Stimulated activated naive CD4-positive, alpha-beta T cell (primary cell): ENCODE measurements at places on chromosomes 12 and 14.

GRCh38 chr12:132502149-132502881 lies 12.4 kb downstream of the FBRSL1 start:
- no peak for DNase-seq

- no peak for DNase-seq
Observed at GRCh38 chr12:3747543-3747942, 5.4 kb downstream of the CRACR2A start.

GRCh38 chr12:101747697-101748096 lies 8.4 kb upstream of the SYCP3 start:
- DNase-seq, result no peak

DNA sequence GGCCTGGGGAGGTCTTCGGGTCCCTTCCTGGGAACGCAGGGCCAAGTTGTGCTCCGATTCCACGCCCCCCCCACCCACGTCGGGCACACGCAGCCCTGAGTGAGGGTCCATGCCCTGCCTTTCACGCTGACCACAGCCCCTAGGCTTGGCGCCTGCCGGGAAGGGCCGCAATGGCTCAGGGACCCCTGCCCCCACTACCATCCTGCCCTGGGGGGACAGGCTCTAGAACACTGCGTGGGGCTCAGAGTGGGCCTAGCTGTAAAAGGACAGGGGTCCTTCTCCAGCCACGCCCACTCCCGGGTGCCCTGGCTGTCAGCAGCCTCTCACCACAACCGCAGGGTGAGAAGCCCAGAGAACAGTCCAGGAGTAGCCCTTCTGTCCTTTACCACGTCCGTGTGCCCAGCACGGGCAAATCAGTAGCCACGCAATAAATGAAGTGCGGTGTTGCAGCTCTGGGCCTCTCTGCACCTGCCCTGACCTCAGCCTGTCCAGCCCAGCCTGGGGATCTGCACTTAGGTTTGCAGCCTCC lies 9.4 kb upstream of the GPR68 start:
- DNase-seq, result no peak

DNA sequence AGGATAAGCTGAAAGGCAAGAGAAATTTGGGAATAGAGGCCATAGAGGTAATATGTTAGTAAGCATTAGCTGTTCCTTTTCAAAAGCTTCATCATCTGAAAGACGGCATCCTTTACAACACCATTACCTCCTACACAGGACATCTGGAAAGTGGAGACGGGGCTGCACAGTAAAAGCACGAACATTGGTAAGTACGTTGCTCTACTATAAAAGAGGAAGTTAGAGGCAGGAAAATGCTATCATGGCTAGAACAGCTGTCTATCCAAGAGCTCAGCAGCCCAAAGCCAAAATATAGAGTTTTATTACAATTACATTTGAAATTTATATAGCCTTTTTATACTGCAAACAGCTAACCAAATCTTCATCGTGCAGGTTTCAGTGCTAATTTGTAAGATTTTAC lies 172.3 kb upstream of the GRIP1 start:
- no peak for DNase-seq

DNA sequence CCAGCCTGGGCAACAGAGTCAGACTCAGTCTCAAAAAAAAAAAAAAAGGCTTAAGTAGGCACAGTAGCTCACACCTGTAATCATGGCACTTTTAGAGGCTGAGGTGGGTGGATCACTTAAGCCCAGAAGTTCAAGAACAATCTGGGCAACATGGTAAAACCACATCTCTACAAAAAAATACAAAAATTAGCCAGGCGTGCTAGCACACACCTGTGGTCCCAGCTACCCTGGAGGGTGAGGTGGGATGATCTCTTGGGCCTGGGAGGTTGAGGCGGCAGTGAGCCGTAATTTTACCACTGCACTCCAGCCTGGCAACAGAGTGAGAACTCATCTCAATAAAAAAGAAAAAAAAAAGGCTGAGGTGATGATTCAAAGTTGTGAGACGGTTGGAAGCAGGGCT lies 9.1 kb upstream of the RESF1 start:
- DNase-seq, result no peak

- DNase-seq, result no peak
Observed at GRCh38 chr12:26628234-26628633, 204.8 kb downstream of the ITPR2 start.

DNA sequence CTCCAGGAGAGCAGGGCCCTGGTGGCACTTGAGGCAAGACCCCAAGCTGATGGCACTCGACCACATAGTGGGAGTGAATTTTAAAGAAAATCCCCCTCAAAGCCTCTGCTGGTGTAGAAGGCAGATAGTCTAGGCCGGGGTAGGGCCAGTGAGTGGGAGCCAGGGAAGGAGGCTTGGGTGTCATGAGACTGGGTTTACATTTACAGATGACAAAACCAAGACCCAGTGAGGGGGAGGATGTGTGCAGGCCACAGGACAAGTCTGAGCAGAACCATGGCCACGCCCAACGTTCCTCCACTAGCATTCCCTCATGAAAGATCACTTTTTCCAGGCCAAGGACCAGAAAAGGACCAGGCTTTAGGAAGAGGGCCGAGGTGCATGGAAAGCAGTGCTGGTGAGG lies 42.0 kb downstream of the EVL start:
- DNase-seq, result no peak

- no peak for DNase-seq
Observed at GRCh38 chr12:121525411-121525810, 55.4 kb downstream of the KDM2B start.

DNA sequence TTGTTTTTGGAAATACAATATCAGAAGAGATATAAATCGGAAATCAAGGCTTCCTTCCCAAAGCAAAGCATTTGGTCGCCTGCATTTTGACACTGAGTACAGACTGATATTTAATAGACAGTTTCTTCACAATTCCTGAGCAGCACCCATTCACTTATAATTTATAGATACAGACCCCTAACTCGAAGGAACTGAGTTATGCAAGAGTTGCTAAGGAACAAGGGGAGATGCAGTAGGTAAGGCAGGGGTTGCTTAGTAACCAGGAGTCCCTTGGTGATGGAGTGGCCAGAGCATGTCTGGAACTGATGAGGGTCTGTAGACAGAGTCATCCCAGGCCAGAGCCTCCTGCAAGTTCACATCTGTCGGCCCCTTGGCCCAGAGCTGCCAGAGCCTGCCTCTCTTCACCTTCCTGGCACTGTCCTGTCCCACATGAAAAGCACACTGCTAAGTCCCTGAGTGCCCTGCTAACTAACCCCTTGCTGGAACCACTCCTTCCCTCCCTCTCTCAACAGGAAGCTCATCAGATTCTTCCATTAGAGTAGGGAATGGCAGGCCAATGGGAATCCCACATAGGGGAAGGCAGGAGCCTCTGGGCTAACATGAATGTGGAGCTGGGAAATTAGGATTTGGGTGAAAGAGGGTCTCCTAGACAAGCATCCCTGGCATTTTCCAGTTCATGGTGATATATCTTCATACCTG lies 3.6 kb upstream of the DHRS2 start:
- no peak for DNase-seq

GRCh38 chr14:98218218-98218617 lies 1053.8 kb downstream of the BCL11B start:
- no peak for DNase-seq

- no peak for DNase-seq
Observed at GRCh38 chr14:94426526-94426925, 26.1 kb downstream of the SERPINA11 start.

DNA sequence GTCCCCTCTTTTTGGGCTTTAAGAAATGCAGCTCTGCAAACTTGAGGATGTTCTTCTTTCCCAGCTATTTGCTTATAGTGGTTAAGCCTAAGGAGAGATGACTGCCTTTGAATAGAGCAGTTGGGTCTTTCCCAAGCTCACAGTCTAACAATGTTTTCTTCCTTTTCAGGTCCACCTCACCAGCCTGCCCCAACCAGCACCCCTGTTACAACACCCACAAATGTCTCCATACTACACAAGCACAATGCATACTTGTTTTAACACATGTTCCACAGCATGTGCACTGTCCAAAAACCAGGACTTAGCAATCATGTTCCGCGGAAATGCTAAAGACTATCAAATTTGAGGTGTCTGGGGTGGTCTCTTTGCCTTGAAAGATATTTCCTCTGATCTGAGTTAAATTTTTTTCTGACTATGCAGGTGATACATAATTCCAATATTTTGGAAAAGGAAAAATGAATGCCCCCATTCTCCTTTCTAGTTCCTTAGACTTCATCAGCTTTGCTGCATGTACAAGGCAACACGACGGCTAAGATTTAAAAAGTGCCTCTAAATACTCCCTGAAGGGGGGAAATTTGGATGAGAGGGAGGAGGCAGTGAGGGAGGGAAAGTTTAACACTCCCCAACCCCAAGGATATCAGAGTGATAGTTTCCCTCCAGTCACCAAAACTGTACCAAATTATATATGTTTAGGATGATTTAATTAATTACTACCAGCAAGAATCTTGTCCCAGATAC lies 6.6 kb upstream of the HOXC13 start:
- DNase-seq, result no peak

- no peak for DNase-seq
Observed at GRCh38 chr14:65080960-65081747, 21.2 kb downstream of the MAX start.

DNA sequence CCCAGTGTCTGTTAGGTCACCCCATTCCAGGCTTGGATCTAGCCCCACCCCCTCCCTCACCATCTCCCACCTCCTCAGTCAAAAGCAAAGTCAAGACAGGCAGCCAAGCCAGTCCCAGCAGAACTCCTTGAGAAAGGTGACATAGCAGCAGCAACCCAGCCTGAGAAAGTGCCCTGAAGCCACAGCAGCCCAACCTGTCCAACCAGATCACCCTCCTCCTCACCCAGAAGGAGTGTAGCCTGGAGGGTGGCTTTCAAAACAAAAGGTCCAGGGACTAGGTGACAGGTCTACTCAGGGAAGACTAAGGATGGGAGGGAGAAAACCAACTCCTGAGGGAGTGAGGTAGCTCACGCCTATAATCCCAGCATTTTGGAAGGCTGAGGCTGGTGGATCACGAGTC lies 5.2 kb downstream of the RAB15 start:
- DNase-seq, result no peak

GRCh38 chr12:20507711-20508110 lies 139.4 kb downstream of the PDE3A start:
- DNase-seq, result no peak

GRCh38 chr14:34843011-34843554 lies 32.1 kb downstream of the BAZ1A start:
- DNase-seq, result no peak

- no peak for DNase-seq
Observed at GRCh38 chr14:95725685-95726336, 11.9 kb upstream of the TCL1A start.

DNA sequence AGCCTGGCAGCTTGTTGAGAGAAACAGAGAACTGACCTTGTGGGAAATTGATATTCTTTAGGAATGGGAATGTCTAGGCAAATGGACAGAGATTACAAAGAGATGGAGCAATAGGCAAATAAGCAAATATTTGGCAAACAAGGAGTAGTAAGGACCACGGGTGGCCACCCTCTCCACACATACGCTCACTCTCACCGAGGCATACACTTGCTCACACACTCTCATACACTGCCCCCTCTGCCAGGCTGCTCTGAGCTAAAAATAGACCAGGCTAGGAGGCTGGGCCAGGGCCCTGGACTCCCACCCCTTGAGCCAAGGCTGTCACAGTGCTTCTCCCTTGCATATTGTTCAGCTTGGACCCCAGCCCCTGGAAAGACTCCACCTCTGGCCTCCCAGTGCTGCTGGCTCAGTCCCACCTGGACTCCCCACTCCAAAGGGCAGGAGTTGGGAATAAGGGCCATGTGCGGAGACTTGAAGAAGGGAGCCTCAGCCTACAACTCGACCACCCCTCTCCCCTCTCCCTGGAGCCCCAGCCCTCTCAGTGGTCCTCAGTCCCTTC lies 1.1 kb downstream of the PPP1R1A start:
- no peak for DNase-seq

GRCh38 chr12:6234906-6235305 lies 34.7 kb downstream of the CD9 start:
- DNase-seq, result no peak
